ENCODE measurements at places on chromosomes 3 and 15.
A peak's percentile ranks its signal among the peaks of the same experiment; 100 is the strongest.

DNA sequence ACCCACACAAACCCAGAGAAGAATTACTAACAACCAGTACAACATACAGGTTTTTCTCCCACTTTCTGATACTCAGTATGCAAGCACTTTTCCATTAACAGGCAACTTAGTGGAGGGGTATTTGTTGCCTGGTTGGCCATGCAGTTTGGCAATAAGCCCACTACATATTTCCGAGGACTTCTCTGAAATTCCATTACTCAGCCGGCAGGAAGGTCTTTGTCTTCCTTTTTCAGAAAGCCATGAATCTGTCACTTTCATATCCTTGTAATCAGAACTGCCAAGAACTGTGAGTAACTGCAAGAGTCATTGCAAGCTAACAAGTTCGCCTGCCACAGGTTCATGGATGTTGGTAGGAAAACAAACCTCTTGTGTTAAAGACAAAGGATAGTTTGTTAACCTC, 422.3 kb upstream of the ROBO1 start:
- no peak for DNase-seq

GRCh38 chr3:168865022-168865551, 769.4 kb upstream of the GOLIM4 start:
- no peak for DNase-seq

GRCh38 chr3:109257269-109257668, 59.0 kb downstream of the DPPA2 start:
- no peak for DNase-seq

GRCh38 chr3:65889707-65890099, 149.0 kb downstream of the MAGI1 start:
- no peak for DNase-seq

DNA sequence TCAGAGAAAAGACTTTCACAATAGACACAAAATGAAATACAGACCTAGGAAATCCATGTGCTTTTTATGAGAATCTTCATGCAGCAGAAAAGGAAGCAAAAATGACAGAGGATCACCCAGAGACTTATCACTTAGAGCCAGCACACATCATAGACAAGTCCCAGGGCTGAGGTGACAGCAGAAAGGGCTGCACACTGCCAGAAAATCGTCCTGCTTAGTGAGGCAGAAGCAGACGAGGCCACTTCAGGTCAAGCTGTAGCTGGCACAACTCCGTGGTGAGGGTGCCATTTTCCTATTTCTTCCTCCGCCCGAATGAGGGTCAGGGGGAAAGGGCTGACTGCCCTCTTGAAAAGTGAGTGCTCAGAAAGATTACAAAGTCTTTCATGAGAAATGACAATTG, 95.9 kb upstream of the TNIK start:
- no peak for DNase-seq

DNA sequence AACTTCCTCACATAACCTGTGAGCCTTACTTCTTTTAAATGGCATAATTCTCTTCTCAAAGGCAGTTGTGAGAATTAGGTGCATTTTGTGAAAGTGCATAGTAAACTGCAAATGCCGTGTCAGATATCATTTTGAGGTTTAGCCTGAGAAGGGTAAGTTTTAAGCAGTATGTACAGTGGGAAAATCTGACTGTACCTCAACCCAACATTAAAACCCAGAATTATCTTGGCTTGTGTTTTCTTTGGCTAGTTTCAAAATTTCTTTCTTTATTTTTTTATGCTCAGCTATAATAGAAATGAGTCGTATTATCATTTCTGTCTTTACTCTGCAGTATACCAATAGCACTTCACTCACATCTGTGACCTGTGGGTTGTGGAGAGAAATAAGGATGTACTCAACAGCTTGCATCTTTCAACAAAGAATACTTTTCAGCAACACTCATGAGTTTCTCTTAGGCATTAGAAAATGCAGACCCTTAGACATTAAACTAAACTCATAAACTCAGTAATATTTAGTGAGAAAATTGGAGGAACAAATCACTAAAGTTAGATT, 65.7 kb downstream of the RASA2 start:
- no peak for DNase-seq

DNA sequence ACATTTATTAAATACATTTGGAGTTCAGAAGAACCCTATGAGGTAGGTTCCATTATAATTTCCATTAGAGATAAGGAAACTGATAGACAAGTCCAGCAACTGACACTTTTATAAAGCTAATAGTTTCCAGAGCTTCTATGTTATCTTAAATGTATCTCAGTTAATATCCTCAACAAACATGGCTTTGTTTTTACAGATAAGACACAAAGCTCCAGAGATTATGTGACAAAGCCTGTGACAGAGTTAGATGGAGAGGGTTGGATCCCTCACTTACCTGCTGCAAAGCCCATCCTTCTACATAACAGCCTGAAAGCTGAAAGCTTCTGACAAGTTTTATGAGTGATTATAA, 473 bp upstream of the COMMD2 start:
- no peak for DNase-seq

- no peak for DNase-seq
These were observed 450.3 kb upstream of the THRB start for GRCh38 chr3:24944805-24945520.

DNA sequence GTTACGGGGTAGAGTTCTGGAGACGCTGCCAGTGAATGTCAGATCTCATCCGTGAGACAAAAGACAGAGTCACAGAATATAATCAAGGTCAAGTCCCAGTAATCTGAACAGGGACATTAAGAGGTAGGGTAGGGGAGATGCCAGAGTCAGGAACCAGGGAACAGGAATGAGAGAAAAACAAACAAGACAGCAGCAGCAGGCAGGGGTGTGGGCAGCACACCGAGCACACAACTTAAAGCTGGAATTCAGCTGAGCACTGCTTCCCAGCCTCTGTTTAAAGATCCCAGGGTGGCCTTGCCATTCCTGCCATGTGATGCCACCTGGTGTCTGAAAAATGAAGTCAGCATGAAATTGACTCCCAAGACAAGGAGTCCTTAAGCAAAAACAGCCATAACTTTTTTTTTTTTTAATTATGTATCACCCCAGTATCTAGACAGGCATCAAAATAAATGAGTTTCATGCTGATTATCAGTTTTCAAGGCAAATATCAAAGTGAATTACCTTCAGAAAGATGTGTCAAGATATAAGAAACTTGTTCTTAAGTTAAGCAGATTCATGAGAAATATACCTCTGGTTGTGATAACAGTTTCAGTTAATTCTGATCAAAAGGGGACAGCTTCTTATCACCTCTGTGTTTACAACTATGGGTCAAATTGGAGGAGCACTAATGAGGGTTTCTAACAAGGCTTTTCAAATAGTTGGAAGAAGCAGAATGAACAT, 203.7 kb downstream of the SLC9A9 start:
- peak; percentile 14 for DNase-seq

- no peak for DNase-seq
These were observed 42.5 kb upstream of the KPNA4 start for GRCh38 chr3:160607826-160608225.

DNA sequence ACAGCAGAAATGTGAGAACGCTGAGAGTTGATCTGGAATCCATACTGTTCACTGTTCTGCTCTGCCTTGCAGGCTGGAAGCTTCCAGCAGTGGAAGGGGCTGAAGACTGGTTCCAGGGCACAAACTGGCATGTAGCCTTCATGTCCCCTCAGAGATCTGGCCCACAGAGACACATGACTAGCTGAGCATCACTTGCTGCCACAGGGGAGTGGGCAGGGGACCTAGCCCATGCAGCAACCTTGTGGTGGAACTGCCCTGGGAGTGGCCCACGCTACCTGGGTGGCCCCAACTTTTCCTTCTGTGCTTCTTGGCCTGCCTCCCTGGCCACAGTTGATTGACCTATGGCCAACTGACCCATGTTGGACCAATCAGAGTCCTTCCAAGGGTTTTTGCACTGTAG, 98.1 kb downstream of the TPRA1 start:
- no peak for DNase-seq

- no peak for DNase-seq
These were observed 96.6 kb upstream of the GMNC start for GRCh38 chr3:190959077-190959476.

GRCh38 chr15:101570241-101570640, 80.7 kb upstream of the PCSK6 start:
- no peak for DNase-seq

GRCh38 chr3:8853081-8853480, 83.7 kb upstream of the OXTR start:
- no peak for DNase-seq

DNA sequence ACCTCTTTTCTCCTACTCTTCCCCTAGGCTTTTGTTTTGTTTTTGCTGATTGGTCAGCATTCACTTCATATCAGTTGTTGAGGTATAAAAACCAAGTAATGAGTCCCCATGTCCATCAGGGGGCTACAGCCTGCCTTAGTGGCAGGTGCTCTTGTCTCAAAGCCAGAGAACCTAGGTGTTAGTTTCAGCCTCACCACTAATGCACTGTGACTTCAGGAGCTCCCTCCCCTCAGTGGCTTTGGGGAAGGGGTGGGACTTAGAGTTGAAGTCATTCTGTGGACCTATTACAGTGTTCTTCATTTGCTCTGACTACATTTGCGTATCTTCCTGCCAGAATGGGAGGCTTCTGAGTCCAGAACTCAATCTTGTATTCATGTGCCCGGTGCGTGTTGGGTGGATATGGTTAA, 41.6 kb downstream of the NR2C2 start:
- DNase-seq: peak; percentile 71

GRCh38 chr3:55716611-55717225, 229.6 kb upstream of the WNT5A start:
- no peak for DNase-seq

GRCh38 chr3:126083511-126083912, 412 bp downstream of the SLC41A3 start:
- peak; percentile 64 for DNase-seq
